ENCODE measurements at places on chromosomes 11 and 22. TPM values are rescaled to one million over a fixed set of nuclear protein-coding genes. Genes with fewer than 3 reads are reported as not detected.

The TMEM41B gene
- total RNA-seq = 33.6 TPM

The LAYN gene
- total RNA-seq = 0.26 TPM

The ANO9 gene
- total RNA-seq = 45.6 TPM

The CHST1 gene
- 0.44 TPM for total RNA-seq

The UBQLNL gene
- 0.17 TPM for total RNA-seq

The MB gene
- not detected for total RNA-seq

The APLP2 gene
- 53.4 TPM for total RNA-seq

The CACNA1I gene
- 0.36 TPM for total RNA-seq

The CCDC87 gene
- total RNA-seq = 0.24 TPM

GRCh38 chr11:117933930-117934329, 4.7 kb upstream of the TMPRSS13 start:
- H3K4me3 ChIP-seq = no peak overlapping the region
- H3K27ac ChIP-seq = no peak overlapping the region
- H3K36me3 ChIP-seq = no peaks in the 10 kb centered on the region
- DNase-seq = peak; percentile 8

DNA sequence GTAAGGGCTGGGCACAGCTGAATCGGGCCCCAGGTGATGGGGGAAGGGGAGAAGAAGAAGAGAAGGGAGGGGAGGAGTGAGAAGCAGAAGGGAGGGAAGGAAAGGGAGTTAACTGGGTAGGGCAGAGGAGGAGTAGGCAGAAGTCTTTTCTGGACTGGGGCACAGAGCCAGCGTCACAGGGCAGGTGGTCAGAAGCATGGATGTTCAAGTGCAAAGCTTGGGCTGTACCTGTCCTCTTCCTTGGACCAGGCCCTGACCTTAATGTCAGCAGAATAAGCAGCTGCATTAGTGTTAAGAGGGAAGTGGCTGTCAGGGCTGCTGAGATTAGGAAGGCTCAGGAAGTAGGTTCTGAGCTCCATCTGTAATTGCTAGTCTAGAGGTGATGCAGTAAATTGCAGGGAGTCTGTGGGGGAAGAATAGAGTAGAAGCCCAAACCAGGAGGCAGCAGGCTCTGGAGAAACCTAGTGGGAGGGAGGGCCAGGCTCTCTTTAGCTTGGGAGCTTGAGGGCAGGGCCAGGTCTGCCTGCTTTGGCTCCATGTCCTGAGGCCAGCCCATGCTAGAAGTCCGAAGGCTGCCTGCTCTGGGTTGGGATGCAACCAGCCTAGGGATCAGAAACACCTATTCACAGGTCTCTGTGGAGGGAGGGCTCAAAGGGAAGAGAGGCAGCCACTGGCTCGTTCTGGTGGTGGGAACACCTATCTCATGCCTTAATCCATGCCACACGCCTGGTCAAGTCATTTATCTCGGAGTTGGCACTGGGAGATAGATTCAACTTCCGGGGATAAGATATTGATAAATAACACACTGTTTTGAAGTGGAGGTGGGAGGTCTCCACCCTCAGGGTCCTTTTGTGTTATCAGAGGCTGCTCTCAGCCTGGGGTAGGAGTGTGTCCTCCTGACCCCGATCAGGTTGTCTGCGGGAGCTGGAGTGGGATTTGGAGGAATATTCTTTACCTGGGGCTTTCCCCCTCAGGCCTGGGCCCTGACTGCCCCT, 1.7 kb upstream of the UCP3 start:
- no peak for DNase-seq
- H3K36me3 ChIP-seq = peaks cover 7% of the 10 kb centered on the region
- no peaks in the 10 kb centered on the region for H3K27me3 ChIP-seq
- peak overlapping the region; percentile 24 for H3K4me3 ChIP-seq
- peaks cover 86% of the 10 kb centered on the region for H3K4me1 ChIP-seq

DNA sequence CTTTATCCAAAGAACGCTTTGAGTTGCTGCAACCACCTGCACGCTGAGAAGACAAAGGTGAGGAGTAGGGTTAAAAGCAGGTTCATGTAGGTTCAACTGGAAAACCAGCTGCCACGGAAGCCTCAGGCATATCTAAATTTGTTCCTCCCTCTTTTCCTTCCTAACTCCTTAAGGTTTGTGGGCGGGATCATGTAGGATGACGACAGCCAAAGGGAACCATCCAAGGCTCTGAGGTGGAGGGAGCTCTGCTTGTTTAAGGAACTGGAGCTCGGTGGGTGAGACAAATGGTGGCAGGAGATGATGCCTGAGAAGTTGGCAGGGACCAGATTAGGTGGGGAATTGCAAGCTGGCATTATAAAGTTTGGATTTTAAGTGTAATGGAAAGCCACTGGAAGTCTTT, 60.3 kb downstream of the SPON1 start:
- H3K4me1 ChIP-seq = no peaks in the 10 kb centered on the region
- no peak for DNase-seq
- no peak overlapping the region for H3K4me3 ChIP-seq
- H3K36me3 ChIP-seq = no peaks in the 10 kb centered on the region

DNA sequence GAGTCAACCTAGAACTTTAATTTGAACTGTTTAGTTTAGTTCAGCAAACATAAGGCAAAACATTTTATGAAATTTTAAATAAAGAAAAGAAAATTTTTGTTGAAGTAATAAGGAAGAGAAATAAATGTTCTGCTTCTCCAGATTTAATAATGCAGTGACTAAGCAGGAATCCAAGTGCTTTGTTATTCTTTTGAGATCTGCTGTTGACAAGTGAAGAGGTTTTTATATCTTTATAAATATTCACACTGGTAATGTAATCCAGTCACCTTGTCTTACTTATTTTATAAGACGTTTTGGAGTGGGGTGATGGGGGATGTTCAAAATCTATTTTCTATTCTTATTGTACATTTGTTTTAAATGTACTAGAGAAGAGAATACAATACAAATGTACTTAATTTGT, 725.9 kb upstream of the CCDC179 start:
- no peak for DNase-seq
- H3K27ac ChIP-seq = no peak overlapping the region
- H3K36me3 ChIP-seq = no peaks in the 10 kb centered on the region
- no peaks in the 10 kb centered on the region for H3K4me1 ChIP-seq
- no peaks in the 10 kb centered on the region for H3K27me3 ChIP-seq
- H3K4me3 ChIP-seq = no peak overlapping the region

DNA sequence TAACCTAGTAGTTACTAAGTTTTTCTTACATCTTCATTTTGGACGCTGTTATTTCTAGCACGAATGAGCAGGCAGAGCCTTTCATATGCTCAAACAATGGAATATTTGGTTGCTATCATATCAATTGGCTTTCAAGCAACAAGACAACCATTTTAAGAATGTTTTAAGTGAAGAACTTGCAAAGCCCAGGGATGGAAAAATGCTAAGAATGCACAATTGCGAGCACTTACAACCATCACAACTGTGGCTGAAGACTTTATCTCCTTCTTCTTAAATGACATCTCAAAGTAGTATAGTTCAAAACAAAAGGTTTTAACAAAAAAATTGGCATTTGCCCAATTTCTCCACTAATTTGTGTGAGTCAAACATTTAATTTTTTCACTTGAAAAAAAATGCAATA, 8.3 kb upstream of the MMP1 start:
- peaks cover 9% of the 10 kb centered on the region for H3K27me3 ChIP-seq
- no peaks in the 10 kb centered on the region for H3K36me3 ChIP-seq
- H3K4me1 ChIP-seq = no peaks in the 10 kb centered on the region
- H3K4me3 ChIP-seq = no peak overlapping the region

DNA sequence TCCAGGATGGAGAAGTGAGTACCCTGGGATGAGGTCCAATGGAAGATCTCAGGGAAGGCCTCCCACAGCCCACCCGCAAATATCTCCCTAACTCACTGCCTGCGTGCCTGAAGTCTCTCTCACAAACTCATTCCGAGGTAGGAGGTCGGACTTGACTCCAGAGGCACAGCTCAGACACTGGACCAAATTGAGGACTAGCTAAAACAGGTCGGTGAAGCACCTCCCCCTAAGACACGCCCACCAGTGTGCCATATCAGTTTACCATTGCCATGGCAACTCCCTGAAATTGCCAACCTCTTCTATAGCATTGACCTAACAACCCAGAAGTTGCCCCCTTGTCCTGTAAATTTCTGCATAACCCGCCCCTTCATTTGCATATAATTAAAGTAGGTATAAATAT, 17.5 kb downstream of the RPL3 start:
- no peak overlapping the region for H3K27ac ChIP-seq
- peaks cover 6% of the 10 kb centered on the region for H3K4me1 ChIP-seq
- H3K36me3 ChIP-seq = no peaks in the 10 kb centered on the region
- DNase-seq = no peak
- H3K4me3 ChIP-seq = no peak overlapping the region

DNA sequence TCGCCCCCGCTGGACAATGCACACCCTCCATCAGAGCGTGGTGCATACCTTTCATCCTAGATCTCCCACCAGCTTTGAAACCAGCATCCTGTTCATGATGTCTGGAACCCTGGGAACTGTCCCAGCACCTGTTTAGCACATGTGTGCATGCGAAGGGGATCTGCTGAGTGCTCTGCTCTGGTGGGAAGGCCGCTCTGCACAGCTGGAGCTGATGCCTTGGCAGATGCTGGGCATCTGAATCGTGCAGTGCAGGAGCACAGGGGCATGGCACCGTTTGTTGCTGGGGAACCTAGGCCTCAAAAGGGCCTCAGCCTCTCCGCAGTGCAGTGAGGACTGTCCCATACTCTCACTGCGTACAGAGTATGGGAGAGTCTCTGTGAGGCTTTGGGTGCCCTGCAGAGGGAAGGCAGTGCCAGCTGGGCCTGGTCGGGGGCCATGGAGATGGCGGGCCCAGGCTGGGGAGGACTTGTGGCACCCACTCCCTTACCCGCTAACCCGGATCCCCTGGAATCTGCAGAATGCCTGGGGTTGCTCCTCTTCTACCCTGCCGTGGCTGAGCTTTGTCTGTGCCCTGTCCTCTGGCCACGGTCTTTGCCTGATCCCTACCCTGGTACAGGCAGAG, 72.9 kb upstream of the ATXN10 start:
- no peak for DNase-seq
- no peak overlapping the region for H3K27ac ChIP-seq
- H3K4me1 ChIP-seq = no peaks in the 10 kb centered on the region
- no peaks in the 10 kb centered on the region for H3K36me3 ChIP-seq
- no peak overlapping the region for H3K4me3 ChIP-seq

GRCh38 chr11:61349189-61349751, 12.4 kb downstream of the CYB561A3 start:
- no peak for DNase-seq
- peaks cover 15% of the 10 kb centered on the region for H3K36me3 ChIP-seq
- H3K27me3 ChIP-seq = no peaks in the 10 kb centered on the region
- no peaks in the 10 kb centered on the region for H3K4me1 ChIP-seq

- H3K27ac ChIP-seq = no peak overlapping the region
- H3K4me3 ChIP-seq = no peak overlapping the region
- H3K4me1 ChIP-seq = no peaks in the 10 kb centered on the region
- DNase-seq = no peak
Observed at GRCh38 chr11:84419616-84420015, 1133.4 kb upstream of the CCDC90B start.

DNA sequence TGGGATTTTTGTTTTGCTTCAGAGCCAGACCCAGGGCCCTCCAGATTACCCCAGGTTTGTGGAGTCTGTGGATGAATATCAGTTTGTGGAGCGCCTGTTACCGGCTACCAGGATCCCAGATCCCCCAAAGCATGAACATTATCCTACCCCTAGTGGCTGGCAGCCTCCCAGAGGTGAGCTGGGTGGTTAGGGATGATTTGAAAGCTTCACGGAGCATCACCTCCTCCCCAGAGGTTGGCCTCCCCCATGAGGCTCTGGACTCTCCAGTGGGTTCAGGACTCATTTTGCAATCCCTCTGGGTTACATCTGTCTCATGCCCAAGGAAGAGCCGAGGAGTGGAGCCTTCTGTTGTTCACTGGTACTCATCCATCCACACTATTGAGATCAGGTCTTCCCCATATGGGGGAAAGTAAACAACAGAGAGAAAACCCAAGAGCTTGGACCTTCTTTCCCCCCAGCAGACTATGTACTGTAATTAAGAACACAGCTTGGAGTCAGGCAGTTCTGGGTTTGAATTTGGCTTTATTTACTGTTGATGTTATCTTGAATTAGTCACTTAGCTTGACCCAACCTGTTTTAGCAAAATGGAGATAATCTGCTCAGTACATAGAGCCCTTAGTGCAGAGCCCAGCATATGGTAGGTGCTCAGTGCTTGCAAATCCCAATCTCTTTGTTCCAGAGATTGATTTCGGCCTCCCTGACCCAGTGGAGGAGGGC, 2.5 kb downstream of the MRPL49 start:
- H3K27me3 ChIP-seq = no peaks in the 10 kb centered on the region
- H3K27ac ChIP-seq = peak overlapping the region; percentile 39
- peaks cover 37% of the 10 kb centered on the region for H3K4me1 ChIP-seq
- H3K4me3 ChIP-seq = peak overlapping the region; percentile 36
- peaks cover 46% of the 10 kb centered on the region for H3K36me3 ChIP-seq

- H3K4me1 ChIP-seq = no peaks in the 10 kb centered on the region
- no peak for DNase-seq
- no peak overlapping the region for H3K4me3 ChIP-seq
- H3K27me3 ChIP-seq = no peaks in the 10 kb centered on the region
Observed at GRCh38 chr11:128821556-128821955, 45.5 kb downstream of the KCNJ1 start.

GRCh38 chr11:70367071-70367470, 31.3 kb upstream of the CTTN start:
- no peak overlapping the region for H3K4me3 ChIP-seq
- peaks cover 41% of the 10 kb centered on the region for H3K36me3 ChIP-seq
- H3K27me3 ChIP-seq = no peaks in the 10 kb centered on the region
- no peak overlapping the region for H3K27ac ChIP-seq

GRCh38 chr11:8039530-8040260, 41.3 kb upstream of the TUB start:
- peaks cover 1% of the 10 kb centered on the region for H3K27me3 ChIP-seq
- no peak for DNase-seq
- no peak overlapping the region for H3K4me3 ChIP-seq
- H3K27ac ChIP-seq = no peak overlapping the region

DNA sequence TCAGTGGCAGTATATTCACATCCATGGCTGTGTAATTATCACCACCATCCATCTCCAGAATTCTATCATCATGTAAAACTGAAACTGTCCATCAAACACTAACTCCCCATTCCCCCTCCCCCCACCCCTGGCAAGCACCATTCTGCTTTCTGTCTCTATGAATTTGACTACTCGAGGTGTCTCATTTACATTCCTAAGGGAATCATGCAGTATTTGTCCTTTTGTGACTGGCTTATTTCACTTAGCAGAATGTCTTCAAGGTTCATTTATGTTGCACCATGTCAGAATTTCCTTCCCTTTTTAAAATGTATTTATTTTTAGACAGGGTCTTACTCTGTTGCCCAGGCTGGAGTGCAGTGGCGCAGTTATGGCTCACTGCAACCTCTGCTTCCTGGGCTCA, 20.3 kb downstream of the DERL3 start:
- H3K4me1 ChIP-seq = peaks cover 7% of the 10 kb centered on the region
- H3K36me3 ChIP-seq = peaks cover 33% of the 10 kb centered on the region
- H3K27ac ChIP-seq = no peak overlapping the region
- H3K4me3 ChIP-seq = no peak overlapping the region
- no peak for DNase-seq

- no peak overlapping the region for H3K4me3 ChIP-seq
- DNase-seq = no peak
- H3K27me3 ChIP-seq = no peaks in the 10 kb centered on the region
- H3K36me3 ChIP-seq = peaks cover 4% of the 10 kb centered on the region
- no peak overlapping the region for H3K27ac ChIP-seq
Observed at GRCh38 chr11:119062779-119063178, 4.8 kb upstream of the VPS11 start.

GRCh38 chr11:16016468-16016829, 339.9 kb downstream of the SOX6 start:
- DNase-seq = no peak
- H3K27me3 ChIP-seq = no peaks in the 10 kb centered on the region
- H3K36me3 ChIP-seq = no peaks in the 10 kb centered on the region
- H3K4me1 ChIP-seq = no peaks in the 10 kb centered on the region
- H3K4me3 ChIP-seq = no peak overlapping the region
